ENCODE measurements at places on chromosomes 6 and 20.

DNA sequence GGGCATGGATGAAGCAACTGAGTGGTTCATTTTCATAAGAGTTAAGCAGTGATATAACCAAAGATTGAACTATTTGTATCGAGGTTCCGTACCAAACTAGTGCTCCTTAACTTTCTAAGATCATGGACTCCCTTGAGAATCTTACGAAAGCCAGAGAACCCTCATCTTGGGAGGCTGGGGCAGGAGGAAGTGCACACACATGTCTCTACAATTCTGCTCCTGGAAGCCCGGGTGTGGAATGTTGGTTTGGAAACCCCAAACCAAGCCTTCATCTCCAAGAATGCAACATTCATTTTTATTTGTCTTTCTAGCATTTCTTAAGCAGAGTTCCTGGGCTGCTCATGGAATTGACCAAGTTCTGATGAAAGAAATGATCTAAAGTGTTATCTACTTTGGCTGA is 250.5 kb upstream of the PRND start:
- DNase-seq: peak; percentile 67

- no peak for DNase-seq
Measured at GRCh38 chr6:14470671-14471070, 353.1 kb downstream of the CD83 start.

- no peak for DNase-seq
Measured at GRCh38 chr6:4774296-4774695, 1.9 kb upstream of the CDYL start.

- DNase-seq: no peak
Measured at GRCh38 chr20:50120935-50121693, 8.2 kb upstream of the UBE2V1 start.

- DNase-seq: no peak
Measured at GRCh38 chr6:88135578-88136114, 30.5 kb downstream of the CNR1 start.

GRCh38 chr6:39938773-39939654 is 4.8 kb upstream of the MOCS1 start:
- no peak for DNase-seq

- no peak for DNase-seq
Measured at GRCh38 chr6:15974817-15975216, 154.1 kb upstream of the MYLIP start.

- DNase-seq: no peak
Measured at GRCh38 chr6:45563041-45563440, 185.3 kb upstream of the SUPT3H start.

- DNase-seq: no peak
Measured at GRCh38 chr6:138331984-138332383, 45.7 kb upstream of the SMIM28 start.
